ENCODE measurements at places on chromosomes 7 and 10.

GRCh38 chr10:97684866-97685394, 2.1 kb downstream of the AVPI1 start:
- DNase-seq: no peak

- no peak for DNase-seq
Measured at GRCh38 chr7:11539853-11540252, 292.1 kb downstream of the THSD7A start.

GRCh38 chr10:31660300-31660699, 268.3 kb downstream of the ARHGAP12 start:
- no peak for DNase-seq

DNA sequence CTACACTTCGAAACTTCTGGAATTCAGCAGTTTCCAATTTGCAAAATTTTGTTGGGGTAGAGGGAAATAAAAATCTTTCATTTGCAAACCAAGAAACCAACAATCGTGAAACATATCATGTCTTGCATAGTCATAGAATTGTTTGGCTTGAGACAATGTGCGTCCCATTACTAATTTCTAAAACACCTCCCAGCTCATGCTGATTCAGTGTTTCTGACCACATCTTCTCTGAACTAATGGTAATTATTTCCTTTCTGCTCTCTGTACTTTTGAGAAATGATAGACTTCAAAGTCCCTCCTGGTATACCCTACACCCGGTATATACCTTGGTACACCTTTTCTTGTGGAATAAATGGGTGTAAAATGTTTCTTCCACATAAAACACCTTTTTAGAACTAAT, 41.8 kb upstream of the TSPAN13 start:
- DNase-seq: no peak

GRCh38 chr10:4301291-4302045, 516.5 kb upstream of the KLF6 start:
- DNase-seq: no peak

- DNase-seq: no peak
Measured at GRCh38 chr7:20665096-20665495, 49.6 kb downstream of the ABCB5 start.

- no peak for DNase-seq
Measured at GRCh38 chr10:85604136-85604725, 762.4 kb downstream of the GRID1 start.

DNA sequence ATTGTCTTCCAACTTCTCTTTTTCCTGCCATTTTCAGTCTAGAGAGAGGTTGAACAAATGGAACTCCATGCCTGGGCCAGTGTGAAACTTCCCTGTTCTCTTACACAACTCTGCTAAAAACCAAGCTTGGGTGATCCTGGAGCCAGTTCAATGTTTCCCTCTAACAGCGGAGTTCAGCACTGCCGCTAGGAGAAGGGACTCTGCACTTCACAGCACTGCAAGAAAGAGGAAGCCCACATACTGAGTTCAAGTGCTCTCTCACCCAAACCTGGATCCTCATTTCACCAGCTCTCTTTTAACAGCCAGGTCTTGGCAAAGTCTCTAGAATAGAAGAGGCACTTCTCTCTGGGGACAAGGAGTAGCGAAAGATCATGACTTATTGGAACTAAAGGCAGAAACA, 18.8 kb downstream of the FOXI2 start:
- peak; percentile 14 for DNase-seq

GRCh38 chr7:3825491-3825890, 524.4 kb downstream of the SDK1 start:
- no peak for DNase-seq

DNA sequence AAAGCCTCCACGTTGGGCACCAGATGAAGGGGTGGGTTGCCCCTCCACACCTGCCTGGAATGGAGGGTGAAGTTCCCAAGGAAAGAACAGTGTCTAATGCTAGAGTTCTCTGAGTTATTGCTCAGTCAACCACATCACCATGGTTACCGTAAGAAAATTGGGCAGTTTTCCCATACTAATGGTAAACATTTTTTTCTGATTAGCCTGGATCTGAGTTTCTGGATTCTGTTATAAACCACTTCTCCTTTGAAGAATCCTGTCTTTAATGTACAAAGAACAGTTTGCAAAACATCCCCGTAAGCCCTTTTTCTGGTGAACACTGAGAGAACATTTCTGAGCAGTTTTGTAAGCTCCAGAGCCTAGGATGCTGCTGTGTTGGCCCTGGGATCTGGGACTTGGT, 45.5 kb downstream of the ABCC2 start:
- DNase-seq: no peak

GRCh38 chr7:94082126-94082525, 78.0 kb upstream of the BET1 start:
- no peak for DNase-seq

- DNase-seq: no peak
Measured at GRCh38 chr7:86598721-86599120, 45.0 kb upstream of the GRM3 start.

GRCh38 chr10:131492211-131492857, 180.8 kb upstream of the TCERG1L start:
- no peak for DNase-seq

DNA sequence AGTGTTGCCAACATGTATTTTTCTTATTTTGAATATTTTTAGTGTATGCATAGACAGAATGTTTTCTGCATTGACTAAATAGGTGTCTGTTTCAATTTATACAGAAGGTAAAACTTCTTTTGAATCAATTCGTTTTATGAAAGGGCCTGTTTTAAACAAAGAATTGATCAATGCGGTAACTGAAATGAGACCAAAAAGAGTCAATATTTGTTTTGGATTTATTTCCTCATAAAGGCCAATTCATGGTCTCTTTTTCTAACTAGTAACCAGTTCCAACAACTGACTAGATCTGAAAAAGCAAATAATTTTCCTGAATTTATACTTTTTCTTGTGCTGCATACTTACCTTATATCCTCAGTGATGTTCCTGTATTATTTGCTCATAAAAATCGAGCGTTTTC, 320.5 kb downstream of the DGKB start:
- no peak for DNase-seq

DNA sequence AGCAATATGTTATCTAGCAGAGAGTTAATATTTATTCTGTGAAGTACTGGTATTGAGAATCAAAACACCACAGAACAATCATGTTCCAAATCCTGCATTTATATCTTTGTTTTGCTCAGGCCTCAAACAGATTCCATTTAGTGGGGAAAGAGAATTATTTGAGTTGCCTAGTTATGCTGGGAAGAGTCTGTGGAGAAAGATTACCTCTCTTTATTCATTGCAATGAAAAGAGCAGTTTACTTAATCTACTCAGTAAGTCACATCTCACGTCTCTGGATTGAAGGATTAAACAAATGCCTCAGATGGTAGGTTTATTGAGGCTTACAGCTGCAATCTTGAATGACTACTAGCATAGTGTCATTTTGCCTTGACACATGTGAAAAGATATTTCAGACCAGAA, 76.4 kb downstream of the RUNDC3B start:
- DNase-seq: no peak

DNA sequence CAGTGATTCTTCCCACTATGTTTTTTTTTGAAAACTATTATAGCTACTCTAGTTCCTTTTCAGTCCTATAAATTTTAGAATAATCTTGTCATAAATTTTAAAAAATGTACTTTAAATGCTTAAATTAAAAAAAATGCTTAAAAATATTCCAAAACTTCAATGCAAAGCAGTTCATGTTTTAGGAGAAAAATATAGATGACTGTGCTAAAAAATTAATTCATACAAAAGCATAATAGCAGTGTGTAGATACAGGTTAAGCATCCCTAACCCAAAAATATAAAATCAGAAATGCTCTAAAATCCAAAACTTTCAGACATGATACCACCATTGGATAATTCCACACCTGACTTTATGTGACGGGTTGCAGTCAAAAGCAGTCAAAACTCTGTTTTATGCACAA, 12.8 kb downstream of the STEAP4 start:
- DNase-seq: no peak

DNA sequence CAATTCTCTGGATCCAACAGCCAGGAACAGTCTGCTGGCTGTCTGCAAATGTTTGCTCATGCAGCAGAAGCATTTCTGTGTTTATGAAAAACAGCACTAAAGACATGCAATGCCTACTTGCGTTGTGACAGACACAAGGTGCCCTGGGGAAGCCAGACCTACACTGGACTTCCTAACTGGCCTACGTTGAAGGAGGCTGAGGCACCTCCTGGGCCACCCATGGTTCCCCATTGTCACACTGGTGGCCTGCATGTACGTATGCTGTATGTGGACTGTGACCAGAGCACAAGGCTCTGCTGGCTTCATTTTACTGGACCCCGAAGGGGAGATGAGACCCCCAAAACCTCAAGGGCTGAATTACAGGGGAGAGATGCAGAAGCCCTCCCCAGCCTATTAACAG, 27.7 kb downstream of the PSAP start:
- no peak for DNase-seq

- no peak for DNase-seq
Measured at GRCh38 chr7:105199386-105199785, 185.4 kb downstream of the KMT2E start.

DNA sequence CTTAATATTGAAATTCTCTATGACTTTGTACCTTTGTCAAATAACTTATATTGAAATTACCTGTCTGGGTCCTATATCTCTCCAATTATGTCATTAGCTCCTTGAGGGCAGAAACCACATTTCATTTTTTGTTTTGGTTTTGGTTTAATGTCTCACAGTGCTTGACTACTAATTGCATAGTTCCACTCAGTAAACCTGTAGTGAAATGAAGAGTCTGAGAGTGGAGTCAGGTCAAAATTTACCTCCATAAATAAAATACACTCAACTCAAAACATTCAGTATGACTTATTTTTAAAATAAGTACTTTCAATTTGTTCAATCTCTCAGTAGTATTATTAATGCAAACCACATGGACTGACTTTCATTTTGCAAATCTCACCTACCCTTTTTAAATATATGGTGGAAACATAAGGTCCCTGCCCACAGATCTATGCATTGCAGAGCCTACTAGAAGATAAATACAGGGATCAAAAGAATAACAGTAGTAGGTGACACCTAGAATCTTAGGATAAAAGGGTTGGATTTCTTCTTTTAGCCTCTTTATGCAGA, 32.5 kb downstream of the PDE1C start:
- no peak for DNase-seq

DNA sequence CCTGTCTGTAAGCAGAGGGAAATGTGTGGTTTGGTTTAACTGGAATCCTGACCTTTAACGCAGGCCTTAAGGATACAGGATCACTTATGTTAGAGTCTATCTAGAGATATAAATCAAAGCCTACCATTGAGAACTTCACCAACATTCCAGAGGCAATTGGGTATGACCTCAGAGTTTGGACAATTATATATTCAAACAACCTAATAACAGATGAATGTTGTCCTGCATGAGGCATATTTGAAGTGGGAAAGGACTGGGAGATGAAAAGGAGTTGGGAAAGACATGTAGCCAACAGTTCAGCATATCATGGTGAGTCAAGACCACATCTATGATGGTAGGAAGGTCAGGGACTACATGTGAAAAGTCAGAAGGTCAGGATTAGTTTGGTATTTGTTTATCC, 274.2 kb downstream of the DOCK4 start:
- DNase-seq: no peak

DNA sequence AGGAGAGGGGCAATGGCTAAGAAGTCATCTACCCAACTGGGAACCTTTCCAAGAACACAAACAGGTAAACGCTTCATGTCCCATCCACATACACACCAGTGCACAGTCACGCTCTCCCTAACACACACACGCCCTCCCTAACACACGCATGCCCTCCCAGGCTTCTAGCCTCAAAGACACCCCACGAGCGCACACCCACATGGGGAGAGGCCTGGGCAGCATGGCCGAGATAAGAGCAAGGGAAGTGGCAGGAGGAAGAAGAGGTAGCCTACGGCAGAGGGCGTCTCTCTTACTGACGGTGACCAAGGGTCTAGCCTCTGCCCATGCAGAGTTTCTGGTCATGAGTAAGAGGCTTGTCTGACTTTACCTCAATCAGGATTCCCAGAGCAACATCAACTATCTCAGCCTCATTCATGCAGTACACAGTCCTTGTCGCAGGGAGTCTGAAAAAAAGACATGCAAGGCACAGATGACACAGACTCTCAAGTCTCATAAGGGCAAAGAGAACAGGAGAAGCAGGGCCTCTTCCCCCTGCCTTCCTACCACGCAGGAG, 3.1 kb downstream of the CYREN start:
- DNase-seq: no peak

- no peak for DNase-seq
Measured at GRCh38 chr7:151844071-151844824, 32.7 kb downstream of the PRKAG2 start.

GRCh38 chr10:49560526-49560925, 21.6 kb upstream of the ERCC6 start:
- DNase-seq: no peak

- no peak for DNase-seq
Measured at GRCh38 chr10:7944215-7944480, 110.3 kb upstream of the GATA3 start.

DNA sequence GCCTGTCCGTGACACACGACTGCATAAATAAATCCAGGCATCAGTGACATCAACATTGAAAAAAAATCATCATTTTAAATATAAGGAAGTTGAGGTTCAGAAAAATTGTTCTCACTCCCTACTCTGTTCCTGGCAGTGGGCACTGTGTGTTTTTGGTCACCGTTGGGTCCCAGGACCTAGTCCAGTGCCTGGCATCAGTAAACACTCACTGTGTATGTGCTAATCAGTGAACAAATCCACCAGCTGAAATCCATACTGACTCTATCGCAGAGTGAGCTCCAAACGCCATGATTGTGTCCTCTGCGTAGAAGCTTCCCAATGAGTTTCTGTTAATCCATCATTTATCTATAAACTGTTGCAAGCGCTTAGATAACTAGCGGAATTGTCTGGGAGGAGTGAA, 41.2 kb downstream of the ITIH2 start:
- DNase-seq: no peak

DNA sequence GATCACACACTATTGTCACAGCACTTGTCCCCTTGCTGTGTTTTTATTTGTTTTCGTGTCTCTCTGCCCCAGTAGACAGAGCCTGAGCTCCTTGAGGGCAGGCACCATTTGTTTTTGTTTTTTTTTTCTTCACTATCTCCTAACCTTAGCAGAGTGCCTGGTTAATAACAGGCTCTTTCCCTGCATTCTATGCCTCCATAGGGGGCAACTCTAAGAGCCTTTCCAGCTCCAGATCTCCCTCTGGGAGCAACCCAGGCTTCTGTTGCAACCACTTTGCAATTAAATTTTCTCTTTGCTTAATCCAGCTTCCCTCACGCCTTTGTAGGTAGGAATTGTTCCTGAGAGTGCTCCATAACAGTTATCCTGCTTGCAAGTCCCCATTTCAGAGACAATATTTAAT, 148.4 kb downstream of the PLXDC2 start:
- no peak for DNase-seq

All from body of pancreas (tissue), 4 donors.